Fibroblast of mammary gland (primary cell): ENCODE measurements at places on chromosomes 7 and 10.

DNA sequence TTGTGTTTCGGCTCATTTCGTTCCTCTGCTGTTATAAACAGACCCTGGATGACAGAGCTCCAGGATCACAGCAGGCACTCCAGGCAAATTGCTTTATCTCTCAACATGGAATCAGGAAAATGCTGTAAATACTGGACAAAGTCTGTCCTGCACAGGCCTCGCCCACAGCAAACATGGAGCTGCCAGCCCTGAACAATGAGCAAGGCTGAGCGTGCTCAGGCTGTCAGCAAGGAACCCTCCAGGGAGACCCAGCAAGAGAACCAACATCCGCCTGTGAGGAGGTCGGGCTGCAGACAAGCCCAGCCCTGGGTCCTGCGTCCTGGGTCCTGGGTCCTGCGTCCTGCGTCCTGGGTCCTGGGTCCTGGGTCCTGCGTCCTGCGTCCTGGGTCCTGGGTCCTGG is 180.8 kb downstream of the PTPRN2 start:
- no peak for DNase-seq

DNA sequence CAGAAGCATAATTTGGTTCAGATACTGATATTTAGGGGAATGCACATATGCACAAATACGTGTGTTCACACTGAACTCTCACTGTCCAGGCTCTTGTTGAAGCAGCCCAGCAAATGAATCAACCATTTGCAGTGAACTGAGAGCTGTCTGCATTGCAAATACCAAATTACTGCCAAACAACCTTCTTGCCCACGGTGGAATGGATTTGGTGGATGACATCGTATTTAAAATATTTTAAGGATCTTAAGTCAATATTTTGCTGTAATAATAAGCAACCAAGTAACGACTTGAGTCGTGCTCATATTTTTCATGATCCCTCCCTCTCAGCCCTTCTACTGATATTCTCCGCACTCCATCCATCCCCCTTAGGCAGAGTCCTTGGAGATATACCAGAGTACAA is 107.9 kb upstream of the FEZF1 start:
- no peak for DNase-seq

- peak; percentile 20 for DNase-seq
Measured at GRCh38 chr10:126422567-126422966, 34.3 kb upstream of the ADAM12 start.

DNA sequence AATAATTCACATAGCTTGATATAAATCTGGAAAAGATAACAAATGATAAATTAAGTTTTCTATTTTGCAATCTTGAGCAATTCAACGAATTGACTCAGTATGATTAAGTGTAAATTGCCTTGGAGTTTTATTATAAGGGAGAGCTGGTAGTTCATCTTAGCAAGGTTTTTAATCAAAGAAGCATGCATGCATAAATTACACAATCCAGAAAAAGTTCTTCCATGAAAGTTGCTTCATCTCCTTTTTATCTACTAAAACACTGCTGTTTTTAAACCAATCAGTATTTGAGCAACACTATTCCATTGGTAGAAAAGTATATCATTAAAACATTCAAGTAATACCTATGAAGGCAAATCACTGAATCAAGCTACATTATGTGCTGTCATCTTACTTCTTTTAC is 47.6 kb downstream of the POT1 start:
- DNase-seq: no peak

DNA sequence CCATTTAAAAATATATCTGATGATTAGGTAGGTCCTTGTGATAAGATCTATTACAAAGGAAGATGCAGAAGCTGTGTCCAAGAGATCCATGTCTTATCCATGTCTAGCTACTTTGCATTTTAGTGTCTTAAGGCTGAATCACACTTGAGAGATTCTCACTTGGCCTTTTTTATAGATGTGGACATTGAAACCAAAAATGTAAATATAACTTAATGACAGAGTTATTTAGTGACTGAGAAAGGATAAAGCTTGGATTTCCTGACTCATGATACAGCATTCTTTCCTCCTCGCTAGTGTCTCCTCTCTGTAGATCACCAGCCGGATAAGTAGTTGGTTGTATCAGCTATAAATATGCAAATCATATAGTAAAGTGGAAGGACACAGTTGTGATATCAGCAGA is 23.3 kb downstream of the INHBA start:
- no peak for DNase-seq

- DNase-seq: peak; percentile 23
Measured at GRCh38 chr7:30285067-30285535, 704 bp downstream of the ZNRF2 start.

DNA sequence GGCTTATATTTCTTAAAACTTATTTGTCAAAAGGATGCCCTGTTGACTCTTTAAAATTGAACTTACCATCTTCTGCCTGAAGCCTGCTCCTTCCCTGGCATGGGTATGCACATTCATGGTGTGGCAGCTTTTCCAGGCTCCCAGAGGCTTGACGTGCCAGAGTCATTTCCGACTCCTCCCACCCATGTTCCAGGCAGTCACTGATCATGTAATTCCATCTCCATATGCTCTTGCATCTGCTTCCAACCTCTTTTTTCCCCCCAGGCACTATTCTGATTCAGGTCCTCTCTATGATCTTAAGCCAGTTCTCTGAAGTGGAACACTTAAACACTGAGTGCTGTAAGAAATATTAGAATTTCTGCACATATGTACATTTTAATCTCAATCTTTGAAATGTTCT is 82.2 kb downstream of the CFAP58 start:
- DNase-seq: no peak

GRCh38 chr7:41328544-41328943 is 374.3 kb downstream of the INHBA start:
- peak; percentile 56 for DNase-seq

- DNase-seq: peak; percentile 99
Measured at GRCh38 chr7:55133630-55134358, 115.0 kb downstream of the EGFR start.

DNA sequence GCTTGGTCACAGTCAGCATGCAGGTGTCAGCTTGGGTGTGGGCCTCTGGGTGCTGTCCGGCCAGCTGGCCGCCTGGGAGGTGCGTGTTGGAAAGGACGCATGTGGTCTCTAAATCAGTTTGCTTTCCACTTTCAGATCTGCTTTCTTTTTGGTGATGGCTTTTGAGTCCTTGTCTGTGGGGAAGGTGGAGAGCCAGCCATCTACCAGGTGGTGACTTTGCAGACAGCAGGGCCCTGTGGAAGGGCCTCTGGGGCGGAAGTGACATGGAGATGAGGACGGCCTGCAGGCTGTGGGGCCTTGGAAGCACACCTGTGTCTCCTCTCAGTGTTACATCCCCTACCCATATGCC is 59.4 kb downstream of the WDR37 start:
- no peak for DNase-seq

GRCh38 chr7:80146545-80147182 is 12.0 kb downstream of the GNAI1 start:
- DNase-seq: no peak

DNA sequence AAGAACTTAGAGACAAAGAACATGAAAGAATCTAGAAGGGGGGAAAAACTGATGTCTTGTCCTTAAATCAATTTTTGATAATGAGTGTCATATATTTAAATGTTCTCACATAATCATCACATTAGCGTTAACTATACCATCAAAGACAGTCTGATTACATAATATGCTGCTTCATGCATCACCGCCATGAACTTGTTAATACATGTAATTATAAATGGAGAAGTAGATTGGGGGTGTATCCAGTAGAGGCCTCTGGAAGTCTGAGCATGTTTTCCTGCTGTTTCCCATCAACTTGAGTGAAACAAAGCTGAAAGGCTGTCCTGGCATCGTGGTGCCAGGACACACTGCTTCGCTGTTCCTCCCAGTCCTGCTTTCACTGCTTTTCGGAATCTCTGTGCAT is 48.2 kb downstream of the PRLHR start:
- DNase-seq: no peak

DNA sequence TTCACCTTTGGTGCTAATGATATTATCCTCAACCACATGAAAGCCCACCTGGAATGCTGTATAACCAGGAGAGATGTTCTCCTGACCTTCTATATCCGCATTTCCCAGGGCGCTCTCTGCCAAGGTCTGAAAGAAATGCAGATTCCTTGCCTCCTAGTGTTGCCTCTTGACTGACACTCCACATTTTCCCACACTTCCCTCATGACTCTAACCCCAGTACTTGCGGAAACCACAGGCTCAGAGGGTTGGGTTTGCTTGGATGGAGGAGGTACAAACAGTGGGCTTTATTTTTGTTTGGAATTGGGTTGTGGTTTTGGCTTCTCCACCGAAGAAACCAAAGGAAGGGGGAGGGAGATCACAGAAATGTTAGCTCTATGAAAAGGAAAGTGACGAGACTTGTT is 222.9 kb upstream of the CELF2 start:
- peak; percentile 82 for DNase-seq

DNA sequence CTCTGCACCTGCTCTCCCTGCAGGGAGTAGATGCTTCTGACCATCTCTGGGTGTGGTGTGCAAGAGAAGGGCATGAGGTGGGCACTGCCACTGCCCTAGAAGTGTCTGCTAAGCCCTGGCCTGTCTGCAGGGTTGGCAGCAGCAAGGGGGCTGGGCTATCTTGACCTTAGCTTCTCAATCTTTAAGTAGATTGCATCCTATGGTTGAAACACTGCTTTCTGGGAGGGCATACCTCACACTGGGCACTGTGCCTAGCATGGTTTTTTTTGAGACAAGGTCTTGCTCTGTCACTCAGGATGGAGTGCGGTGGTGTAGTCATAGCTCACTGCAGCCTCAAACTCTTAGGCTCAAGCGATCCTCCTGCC is 54.9 kb downstream of the CLIP2 start:
- peak; percentile 33 for DNase-seq

DNA sequence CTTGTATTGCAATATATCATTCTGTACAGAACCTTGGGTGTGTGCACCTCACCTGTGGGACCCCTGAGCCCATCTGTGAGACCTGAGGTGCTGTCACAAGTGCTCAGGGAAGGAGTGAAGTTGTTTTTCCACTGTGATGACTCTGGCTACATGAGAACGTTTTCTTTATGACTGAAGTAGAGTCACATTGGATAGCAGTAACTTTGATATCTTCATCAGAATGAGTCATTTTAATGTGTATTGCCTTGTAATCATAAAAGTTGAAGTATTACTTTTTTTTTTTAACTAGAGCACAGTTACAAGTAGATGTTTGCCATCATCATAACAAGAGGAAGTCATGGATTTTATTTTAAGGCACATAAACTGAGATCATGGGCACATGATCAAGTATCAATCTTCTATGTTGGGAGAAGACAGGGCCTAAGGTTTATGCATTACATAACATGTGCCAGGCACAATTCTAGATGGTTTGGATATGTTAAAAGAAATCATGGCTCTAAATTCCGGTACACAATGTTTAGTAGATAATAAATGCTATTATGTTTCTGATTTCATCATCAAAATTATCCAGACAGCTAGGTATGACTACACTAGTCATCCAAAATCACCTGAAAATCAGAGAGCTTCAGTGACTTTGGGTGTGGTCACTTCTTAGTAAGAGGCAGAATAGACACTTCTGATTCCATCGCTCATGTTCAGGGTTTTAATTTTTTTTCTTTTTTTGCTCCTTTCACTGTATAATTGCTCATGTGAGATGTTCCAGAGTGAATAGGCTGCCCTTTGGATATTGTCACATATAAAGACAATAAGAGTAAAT is 82.7 kb upstream of the KLF6 start:
- peak; percentile 58 for DNase-seq
